ENCODE measurements at places on chromosomes 12 and 14.

DNA sequence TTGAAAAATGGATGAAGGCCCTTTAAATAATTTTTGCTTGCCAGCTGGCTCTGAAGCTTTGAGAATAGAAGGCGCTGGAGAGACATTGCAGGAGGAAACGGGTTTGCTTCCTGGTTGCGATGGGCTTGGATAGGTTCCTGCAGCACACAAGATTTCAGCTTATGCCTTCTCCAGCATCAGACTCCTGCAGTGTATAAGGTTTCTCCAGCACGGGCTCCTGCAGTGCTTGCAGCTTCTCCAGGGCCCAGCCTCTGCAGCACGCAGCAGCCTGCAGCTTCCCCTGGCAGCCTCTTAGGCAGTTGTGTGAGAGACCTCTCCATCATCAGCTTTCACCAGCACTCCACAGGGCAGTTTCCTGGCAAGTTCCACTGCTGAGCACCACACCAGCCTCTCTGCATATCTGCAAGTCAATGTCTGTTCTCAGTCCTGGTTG is 78.7 kb upstream of the ZDHHC17 start:
- DNase-seq, result peak; percentile 86

DNA sequence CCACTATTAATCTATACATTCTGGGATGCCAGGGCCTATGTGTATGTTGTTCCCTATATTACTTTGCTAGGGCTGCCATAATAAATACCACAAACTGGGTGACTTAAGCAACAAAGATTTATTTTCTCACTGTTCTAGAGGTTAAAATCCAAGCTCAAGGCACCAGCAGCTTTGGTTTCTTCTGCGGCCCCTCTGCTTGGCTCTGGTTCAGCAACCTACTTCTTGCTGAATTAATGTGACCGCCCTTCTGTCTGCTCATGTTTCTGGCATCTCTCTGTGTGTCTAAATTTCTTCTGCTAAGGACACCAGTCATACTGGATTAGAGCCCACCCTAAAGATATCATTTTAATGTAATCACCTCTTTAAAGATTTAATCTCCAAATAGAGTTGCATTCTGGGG is 84.7 kb downstream of the ZNF664 start:
- no peak for DNase-seq

GRCh38 chr12:109722022-109722720 is 8.5 kb downstream of the FAM222A start:
- no peak for DNase-seq

DNA sequence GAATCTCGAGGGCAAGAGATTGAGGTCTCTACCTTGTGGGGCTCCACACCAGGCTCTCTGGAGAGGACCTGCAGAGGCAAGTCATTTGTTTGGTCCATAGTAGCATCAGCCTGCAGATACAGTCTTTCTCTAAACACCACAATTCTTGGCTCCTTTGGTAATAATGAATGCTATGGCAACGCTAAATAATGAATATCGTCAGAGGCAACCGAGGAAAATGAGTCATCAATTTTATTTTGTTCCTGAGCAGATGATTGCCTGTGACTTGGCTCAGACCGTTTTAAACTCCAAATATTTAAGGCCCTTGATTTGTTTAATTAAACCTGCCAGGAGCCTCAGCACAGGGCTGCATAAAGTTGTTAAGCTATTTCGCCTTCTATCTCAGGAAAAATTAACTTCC is 924.1 kb upstream of the TMEM132C start:
- DNase-seq, result no peak

DNA sequence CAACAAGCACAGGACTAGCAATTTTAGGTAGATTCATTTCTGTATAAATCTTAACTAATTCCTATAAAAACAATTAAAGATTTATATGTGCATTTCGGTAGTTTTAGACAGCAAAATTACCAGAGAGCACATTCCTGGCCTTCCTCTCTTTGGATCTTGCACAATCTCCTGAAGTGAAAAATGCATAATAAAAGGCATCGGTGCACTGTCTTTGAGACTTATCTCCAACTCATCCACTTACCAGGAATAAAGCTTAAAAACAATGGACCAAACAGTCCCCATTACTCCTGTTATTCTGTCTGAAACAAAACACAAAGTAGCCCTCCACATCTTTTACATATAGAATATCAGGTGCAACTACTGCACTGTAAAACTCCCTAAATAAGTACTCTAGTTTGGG is 69.3 kb downstream of the HECTD1 start:
- DNase-seq, result no peak

GRCh38 chr14:74418031-74418430 is 8.0 kb downstream of the SYNDIG1L start:
- no peak for DNase-seq

DNA sequence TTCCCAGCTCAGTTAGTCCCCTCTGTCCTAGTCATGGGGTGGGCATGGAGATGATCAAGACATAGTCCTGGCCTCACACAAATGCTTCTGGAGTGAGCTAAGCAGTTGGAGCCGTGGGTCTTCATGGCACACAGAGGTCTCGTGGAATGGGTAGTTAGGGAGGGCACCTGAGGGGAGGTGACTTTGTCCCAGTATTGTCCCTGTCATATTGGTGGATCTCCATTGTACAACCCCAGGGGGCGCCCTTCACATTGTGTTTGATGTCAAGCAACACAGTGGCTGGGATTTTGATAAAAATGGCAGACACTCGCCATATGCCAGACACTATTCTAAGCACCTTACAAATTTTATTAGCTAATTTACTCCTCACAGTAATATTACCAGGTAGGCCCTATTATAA is 175.4 kb upstream of the LHX5 start:
- DNase-seq, result no peak

All from NCI-H510A treated with DMSO at 0.1 percent for 48 hours (cell line).